ENCODE measurements at places on chromosomes 16 and 17.
A peak's percentile ranks its signal among the peaks of the same experiment; 100 is the strongest.

DNA sequence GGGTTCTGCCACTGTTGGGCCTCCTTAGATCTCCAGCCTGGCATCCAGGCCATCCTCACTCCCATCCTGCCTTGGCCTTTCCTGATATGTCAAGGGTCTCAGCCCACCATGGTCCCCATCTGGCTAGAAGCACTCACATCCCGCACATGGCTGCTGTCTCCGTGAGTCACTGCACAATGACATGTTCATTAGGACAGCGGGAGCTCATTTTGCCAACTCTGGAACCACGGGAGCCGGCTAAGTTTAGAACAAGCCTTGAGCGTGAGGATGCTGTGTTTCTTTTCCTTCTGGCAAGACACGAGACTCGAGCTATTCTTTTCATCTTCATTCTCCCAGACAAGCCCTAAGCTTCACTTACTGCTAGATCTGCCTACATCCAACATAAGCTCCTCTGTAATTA is 65.7 kb upstream of the KSR1 start:
- no peak for DNase-seq

- no peak for DNase-seq
These were observed 96.5 kb downstream of the ANKRD11 start for GRCh38 chr16:89393738-89394406.

GRCh38 chr16:56603589-56603988 is 4.8 kb upstream of the MT2A start:
- peak; percentile 56 for DNase-seq

DNA sequence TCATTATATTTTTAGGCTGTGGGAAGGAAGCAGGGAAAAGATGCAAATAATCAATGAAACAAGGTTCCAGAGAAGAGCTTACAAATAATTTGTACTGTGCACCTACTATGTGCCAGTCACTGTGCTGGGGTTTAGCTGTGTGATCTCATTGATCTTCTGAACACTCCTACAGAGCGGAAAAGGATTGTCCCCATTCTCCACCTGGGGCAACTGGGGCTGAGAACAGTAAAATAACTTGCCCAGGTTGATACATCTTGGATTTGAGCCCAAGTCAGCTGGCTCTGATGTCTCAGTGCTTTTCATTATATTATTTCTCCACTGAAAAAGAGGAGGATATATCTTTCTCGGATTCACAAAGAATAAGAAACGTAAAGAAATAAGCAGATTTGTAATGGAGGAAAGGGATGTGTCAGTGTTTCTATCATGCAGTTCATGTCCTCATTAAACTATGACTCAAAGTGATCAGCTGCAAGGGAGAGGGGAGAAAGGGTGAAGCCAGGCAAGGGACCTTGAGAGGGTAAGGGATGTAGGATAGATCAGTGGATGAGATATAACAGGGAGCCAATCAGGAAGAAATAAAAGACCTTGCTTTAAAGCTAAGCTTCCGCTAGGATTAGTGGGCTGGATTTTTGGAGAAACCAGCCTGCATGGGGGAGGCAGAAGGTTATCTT is 143.6 kb upstream of the NOL11 start:
- no peak for DNase-seq

DNA sequence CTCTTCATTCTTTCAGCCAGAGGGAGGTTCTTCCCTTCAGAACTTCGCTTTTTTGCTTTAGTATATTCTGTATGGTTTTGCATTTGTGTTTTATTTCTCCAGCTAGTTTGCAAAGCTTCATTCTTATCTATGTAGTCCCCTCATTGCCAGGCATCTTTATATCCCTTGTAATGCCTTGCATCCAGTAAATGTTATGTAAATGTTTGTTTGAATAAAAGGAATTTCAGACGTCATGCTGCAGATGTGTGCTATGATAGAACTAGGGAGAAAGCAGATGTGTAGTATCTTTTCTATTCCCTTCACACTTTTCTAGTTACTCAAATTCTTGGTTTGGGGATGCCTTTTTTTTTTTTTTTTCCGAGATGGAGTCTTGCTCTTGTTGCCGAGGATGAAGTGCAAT is 62.6 kb upstream of the RASL10B start:
- no peak for DNase-seq

DNA sequence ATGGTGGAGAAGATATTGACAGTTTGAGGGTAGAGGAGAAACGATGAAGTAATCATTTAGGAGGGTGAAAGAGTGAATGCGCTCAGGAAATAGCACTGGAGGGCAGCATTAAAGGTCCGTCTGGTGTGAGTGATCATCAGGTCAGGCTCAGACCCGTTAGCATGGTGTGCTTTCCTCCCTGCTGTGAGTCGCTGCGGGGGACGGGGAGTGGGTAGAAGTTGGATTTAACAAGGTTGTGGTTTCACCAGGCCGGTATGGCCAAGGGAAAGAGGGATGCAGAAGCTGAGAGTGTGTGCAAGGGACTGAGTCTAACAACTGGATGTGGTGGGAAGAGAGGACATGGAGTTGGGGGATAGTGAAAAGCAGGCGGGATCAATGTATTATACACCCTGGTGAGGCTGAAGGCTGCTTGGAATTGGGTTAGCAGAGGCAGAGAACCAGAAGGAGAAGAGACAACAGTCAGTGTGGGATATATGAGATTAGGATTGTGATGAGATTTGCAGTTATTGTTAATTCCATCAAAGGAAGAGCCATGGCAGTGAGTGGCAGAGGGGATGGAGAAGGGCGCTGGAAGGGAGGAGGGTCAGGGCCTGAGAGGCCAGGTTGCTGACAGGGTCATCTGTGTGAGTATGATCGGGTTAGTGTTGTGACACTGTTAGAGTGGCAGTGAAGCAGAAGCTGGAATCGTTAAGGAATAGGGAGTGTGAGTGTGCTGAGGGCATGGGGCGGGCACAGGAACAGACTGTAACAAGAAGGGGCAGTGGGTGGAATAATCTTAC is 59.0 kb upstream of the TBX2 start:
- DNase-seq: no peak

DNA sequence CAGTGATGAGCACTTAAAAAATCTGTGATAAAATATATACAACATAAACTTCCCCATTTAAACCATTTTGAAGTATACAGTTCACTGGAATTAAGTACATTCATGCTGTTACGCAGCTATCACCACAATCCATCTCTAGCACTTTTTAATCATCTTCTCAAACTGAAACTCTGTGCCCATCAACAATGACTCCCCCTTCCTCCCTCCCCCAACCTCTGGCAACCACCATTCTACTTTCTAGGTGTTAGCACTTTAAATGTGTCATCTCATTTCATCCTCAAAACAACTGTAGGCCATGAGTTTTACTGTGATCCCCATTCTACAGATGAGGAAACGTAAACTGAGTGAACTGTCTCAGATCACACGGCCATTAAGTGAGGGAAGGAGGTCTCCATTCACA is 13.8 kb upstream of the TMEM98 start:
- no peak for DNase-seq

- DNase-seq: no peak
These were observed 1.8 kb downstream of the KIF1C start for GRCh38 chr17:4999430-5000093.

GRCh38 chr16:31052114-31052513 is 18.8 kb downstream of the STX4 start:
- no peak for DNase-seq

DNA sequence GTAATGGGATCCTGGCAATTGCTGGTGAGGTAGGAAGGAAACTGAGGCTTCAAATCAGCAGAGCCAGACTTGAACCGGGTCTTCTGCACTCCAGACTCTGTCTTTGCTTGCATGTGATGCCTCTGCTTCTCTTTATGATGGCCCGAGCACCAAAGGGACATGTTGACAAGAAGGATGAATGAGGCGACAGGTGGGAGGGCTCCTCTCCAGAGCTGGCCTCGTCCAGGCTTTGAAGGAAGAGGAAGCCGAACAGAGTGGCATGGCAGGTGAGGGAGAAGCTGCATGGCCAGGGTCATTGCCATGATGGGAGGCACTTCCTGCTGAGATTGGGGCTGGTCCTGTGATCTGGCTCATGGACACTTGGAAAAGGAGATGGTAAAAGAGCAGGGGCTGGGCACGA is 40.8 kb downstream of the AKAP1 start:
- no peak for DNase-seq

All from WTC11 (cell line).